Activated T-helper 1 cell treated with Interleukin-2 at 50 U/mL for 16 hours (primary cell): ENCODE measurements at places on chromosomes 3 and 15.

- DNase-seq: no peak
Measured at GRCh38 chr3:141255846-141256261, 24.2 kb downstream of the PXYLP1 start.

- DNase-seq: no peak
Measured at GRCh38 chr3:146326875-146327543, 76.1 kb upstream of the PLSCR4 start.

GRCh38 chr15:73139744-73140553 lies 87.7 kb downstream of the NEO1 start:
- DNase-seq: no peak

GRCh38 chr3:171028779-171029232 lies 2.3 kb upstream of the SLC2A2 start:
- no peak for DNase-seq

- no peak for DNase-seq
Measured at GRCh38 chr3:111103807-111104206, 32.2 kb downstream of the NECTIN3 start.

- DNase-seq: no peak
Measured at GRCh38 chr3:62919784-62920465, 44.7 kb upstream of the CADPS start.

GRCh38 chr3:119293871-119294695 lies at the start of gene ARHGAP31:
Gene ARHGAP31 (plus strand): TSS chr3:119294383. CDS start chr3:119294905, 522 bp downstream.
- peak; percentile 75 for DNase-seq

DNA sequence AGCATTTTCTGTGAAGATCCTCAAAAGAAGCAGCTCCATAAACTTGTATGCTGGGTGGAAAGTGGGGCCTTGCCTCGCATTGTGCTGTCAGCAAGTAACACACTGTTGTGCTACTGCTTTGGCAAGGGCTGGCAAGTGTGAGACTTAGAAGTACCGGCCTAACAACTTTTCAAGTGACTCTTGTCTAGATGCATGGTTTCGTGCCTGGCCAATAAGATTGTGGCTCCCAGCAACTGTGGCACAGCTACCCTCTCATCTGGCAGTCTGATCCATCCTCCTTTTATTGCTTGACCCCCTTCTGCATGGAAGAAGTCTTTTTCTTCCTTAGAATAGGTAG lies 79.4 kb upstream of the VEPH1 start:
- DNase-seq: no peak
